ENCODE measurements at places on chromosomes 4 and X.

DNA sequence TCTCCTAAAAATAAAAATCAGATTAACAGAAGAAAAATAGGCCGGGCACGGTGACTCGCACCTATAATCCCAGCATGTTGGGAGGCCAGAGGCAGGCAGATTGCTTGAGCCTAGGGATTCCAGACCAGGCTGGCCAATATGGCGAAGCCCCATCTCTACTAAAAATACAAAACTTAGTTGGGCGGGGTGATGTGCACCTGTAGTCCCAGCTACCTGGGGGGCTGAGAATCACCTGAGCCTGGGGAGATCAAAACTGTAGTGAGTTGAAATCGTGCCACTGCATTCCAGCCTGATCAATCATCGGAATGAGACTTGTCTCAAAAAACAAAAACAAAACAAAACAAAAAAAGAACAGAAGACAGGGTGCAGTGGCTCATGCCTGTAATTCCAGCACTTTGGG is 32.8 kb upstream of the NOCT start:
- no peak for DNase-seq

DNA sequence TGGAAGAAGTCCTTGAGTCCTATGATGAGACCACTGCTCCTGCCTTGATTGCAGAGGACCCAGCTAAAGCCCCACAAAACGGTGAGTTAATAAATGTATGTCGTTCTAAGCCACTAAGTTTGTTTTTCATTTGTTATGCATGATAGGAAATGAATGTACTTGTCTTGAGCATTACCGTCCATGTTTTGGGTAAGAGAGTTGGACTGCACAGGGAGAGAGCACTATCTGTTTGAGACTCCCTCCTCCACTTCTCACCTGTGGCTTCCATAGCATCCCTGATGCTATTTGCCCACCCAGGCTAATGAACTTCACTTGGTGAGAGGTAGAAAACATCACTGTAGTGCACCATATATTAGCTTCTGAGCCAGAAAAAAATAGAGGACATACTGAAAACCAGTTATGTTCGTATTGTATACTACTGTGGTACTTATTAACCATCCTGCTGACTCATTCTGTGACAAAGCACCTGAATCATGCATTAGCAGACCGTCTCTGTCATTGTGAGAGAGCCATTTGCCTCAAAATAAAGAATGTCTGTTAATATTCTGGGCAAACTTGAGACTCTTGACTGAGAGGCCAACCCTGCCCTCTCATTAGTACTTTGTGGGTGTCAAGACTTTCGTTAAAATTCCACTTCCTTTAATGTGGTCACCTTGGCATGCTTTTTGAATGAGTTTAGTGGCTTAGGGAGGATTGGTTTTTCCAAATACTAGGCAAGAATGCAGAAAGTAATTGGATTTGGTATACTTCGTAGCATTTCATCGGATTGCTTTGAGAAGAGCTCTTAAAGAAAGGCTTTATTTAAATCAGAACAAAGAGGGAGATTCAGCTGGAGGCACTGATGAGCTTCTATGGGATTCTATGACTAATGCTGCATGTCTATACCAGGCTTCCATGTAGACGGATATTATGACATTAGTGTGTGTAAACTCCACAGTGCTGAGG is 99.3 kb upstream of the GRPR start:
- no peak for DNase-seq

DNA sequence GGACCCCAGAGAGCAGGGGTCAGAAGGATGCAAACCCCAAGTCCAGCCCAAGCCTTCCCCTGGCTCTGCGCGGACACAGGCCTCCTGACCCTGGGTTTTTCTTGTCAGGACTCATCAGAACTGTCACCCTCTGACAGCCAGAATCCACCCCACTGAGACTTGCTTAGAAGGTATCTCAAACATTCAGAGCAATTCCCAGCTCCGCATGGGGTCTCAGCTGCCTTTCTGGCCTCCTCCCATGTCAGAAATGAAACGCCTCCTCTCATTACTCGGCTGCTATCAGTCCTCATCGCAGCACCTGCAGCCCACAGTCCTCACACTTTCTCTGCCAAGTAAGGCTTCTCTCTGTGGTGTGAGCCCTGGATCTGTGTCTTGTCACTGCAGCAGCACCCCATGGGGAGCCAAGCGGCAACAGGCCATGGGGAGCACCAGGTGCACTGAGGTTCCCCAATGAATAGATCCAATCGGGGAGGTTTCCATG is 97.8 kb downstream of the WFS1 start:
- DNase-seq = no peak

DNA sequence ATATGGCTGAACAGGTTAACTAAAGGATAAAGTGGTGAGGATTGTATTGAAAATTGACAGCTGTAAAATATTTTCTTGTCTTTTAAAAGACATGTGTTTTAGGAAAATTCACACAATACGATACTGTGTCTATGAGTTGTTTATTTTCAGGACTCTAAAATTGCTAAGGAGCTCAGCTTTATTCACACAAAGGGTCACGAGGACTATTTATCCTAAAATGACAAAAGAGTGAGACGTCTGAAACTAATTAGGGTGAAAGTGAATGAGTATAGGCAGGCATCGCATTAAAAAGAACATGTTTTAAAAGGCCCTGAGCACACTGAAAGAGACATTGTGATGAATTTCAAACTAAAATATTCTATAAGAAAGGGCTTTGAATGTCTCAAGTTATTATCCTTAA is 304.7 kb downstream of the SH2D1A start:
- DNase-seq = no peak

GRCh38 chrX:18687856-18688495 is 16.1 kb upstream of the RS1 start:
- no peak for DNase-seq

DNA sequence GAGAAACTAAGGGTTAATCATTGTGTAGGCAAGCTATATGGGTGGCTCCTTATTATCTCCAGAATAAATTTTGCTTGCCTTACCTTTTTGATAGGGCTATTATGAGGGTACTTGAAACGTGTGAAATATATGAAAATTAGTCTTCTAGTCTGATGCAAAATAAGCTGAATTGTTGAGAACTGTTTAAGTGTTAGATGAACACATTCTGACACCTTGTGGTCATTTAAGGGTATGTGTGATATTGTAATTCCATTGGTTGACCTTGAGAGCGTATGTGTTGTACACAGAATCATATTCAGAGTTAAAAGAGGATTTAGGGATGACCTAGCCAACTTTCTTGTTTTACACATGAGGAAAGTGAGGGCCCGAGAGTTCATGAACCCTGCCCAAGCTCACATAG is 44.6 kb upstream of the LINC00632 start:
- DNase-seq = no peak

DNA sequence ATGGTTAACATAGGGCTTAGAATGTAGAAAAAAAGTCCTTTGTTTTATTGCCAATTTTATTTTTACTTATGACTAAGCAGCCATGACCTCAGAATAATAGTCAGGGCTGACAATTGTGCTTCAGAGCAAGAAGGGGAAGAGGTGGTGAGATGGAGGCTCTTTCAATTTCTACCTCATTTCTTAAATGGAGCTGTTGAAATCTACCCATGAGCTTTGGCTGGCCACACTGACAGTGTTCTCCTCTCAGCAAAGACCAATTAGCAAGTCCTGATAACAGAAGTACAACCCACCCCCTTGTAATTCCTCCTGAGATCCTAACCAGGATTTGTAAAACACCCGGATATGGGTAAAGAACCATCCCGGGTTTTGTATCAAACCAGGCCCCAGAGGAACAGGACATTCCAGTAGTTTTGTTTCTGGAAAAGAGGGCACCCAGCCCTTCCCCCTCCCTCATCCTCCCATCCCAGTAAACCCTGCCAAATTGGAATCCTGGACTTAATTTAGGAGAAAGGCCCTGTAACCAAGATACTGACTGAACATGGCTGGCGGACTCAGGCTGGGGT is at the start of gene HEPH:
HEPH (plus strand) TSS at position 399 of the 563 bp plus-strand sequence. CDS start 6,324 bp downstream, outside the sequence.
- no peak for DNase-seq

- DNase-seq = no peak
These were observed 88.3 kb downstream of the AMELX start for GRCh38 chrX:11381464-11381863.

- no peak for DNase-seq
These were observed 145.7 kb downstream of the RAPGEF2 start for GRCh38 chr4:159248384-159249178.

DNA sequence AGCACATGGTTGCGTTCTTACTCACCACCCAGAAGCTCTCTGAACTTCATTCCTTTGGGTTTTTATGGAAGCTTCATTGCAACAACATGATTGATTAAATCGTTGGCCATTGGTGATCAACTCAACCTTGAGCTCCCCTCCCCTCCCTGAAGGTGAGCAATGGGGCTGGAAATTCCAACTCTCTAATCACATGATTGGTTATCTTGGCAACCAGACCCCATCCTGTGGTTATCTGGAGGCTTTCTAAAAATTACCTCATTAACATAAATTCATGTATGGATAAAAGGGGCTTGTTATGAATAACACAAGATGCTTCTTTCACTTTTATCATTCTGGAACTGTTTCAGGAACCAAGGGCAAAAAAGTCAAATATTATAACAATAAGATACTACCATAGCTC is 34.6 kb upstream of the NMU start:
- no peak for DNase-seq

GRCh38 chrX:106933538-106933961 is 13.3 kb downstream of the CLDN2 start:
- no peak for DNase-seq

Data from GM12892 (cell line).